ENCODE measurements at places on chromosomes 16 and 17.

DNA sequence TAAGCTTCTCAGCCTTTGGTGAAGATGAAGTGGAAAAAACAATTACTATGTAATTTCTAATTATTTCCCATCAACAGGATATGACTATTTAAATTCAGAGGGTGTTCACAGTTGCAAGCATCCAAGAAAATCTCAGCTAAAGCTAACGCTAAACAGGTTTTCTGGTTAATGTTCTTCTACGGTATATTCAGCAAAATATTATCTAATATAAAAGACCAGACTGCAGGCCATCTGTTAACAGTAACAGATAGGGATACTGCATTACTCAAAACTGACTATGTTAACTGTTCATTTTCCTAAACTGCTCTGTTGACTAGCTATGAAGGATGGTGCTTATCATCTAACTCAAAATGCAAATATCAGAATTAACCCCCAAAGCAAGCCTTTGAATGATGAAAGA lies 32.8 kb downstream of the GLG1 start:
- no peak for DNase-seq

DNA sequence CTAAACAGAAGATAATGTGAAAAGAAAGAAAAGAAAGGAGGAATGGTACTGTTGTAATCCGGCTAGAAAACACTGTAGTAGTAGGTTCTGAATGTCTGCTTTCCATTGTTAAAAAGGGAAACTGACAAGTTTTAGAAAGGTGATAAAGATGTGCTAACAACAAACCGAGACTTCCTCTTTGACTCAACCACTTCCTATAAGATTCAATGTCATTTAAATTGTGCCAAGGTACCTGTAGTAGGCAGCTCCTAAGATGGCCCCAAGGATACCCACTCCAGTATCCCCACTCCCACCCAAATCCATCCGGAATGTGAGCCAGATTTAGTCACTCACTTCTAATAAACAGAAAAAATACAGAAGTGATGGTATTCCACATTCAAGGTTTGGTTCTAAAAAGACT lies 31.2 kb downstream of the XYLT1 start:
- DNase-seq = no peak

- DNase-seq = peak; percentile 34
Observed at GRCh38 chr17:15255713-15256454, 9.2 kb downstream of the PMP22 start.

DNA sequence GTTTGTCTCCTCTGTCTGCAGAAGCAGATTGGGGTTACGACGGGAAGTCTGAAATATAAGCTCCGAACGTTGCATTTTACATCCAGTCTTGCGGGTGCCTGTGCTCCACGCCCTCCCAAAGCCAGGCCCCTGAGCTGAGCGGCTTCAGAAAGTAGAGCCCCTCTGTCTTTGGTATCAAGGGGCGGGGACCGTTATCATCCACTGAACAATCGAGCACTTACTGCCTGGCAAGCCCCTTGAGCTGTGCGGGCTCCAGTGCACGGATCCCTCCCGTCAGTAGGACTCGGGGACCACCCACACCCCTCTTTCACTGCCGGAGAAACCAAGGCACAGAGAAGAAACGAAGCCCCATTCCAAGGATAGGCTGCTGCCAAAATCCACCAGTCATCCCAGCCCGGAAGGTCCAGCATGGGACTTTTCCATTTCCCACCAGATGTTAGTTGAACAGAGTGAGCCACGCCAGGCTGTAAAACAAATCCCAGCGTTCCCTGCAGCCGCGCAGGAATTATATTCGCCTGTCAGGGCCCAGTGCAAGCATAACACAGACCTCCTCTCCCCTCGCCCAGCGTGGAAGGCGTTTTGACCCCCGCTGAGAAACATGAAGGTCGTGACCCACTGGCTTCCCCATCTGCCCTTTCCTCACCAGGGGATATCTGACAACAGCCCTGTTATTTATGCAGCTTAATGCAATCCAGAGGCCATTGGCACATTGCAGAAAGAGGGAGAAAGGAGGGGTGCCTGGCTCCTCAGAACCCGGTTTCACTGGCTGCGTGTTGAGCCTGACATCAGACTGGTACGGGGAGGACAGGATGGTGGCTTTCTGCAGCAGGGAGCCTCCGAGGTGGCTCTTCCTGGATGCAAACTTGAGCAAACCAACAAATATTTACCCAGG lies 212.2 kb upstream of the FOXF1 start:
- DNase-seq = no peak

DNA sequence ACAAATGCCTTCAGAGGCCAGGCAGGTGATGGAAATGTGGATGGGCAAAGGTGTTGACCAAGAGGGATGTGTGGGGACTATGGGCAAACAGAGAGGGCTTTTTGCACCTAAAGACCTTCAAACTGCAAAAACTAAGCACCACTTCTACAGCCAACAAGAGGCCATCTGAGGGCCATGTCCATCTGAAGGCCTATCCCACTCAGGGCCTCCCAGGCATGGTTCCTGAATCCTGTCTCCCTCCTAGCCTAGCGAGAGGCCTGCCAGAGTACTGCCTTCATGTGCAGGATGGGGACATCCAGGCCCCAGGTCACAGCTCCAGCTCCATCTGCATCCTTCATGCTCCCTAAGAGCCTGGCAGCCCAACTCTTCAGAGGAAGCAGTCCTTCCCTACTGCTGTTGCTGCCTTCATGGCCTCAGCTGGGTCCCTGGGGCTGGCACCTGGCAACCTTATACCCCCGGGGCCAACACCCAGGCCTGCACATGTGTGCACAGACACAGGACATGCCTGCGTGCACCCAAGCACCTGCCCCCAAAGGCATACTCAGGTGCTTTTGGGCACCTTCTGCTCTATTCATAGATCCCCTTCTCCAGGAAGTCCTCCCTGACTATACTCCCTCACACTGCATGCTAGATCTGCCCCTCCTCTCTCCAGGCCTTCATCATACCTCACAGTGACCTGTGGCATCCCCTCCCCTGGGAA lies 95.2 kb downstream of the C16orf78 start:
- no peak for DNase-seq

- DNase-seq = no peak
Observed at GRCh38 chr17:2685696-2686095, 25.9 kb downstream of the CLUH start.

GRCh38 chr17:80377798-80378197 lies 37.2 kb upstream of the ENDOV start:
- DNase-seq = no peak
